ENCODE measurements at places on chromosomes 1 and 21. TPM values are rescaled to one million over a fixed set of nuclear protein-coding genes. Genes with fewer than 3 reads are reported as not detected.

Gene CD1E
- total RNA-seq: not detected

Gene LINGO4
- not detected for total RNA-seq

Gene CCDC181
- total RNA-seq: not detected

Gene EDN2
- 5.2 TPM for total RNA-seq

Gene FAM163A
- not detected for total RNA-seq

Gene NCAM2
- total RNA-seq: not detected

Gene LPAR3
- 0.39 TPM for total RNA-seq

Gene FCAMR
- total RNA-seq: not detected

Gene OR2T33
- total RNA-seq: 0.54 TPM

Gene ESRRG
- 0.39 TPM for total RNA-seq

Gene MROH9
- not detected for total RNA-seq

Gene PROK1
- 0.11 TPM for total RNA-seq

Gene PLEKHO1
- total RNA-seq: 22.8 TPM

Gene EPHB2
- total RNA-seq: 3.5 TPM

Gene YRDC
- total RNA-seq: 10.7 TPM

Gene E2F2
- 0.54 TPM for total RNA-seq

Gene FABP3
- total RNA-seq: 1.6 TPM

Data from placental epithelial cell (primary cell).